ENCODE measurements at places on chromosomes 1 and 21.

- DNase-seq = no peak
Observed at GRCh38 chr1:39301606-39302005, 97.1 kb downstream of the MACF1 start.

DNA sequence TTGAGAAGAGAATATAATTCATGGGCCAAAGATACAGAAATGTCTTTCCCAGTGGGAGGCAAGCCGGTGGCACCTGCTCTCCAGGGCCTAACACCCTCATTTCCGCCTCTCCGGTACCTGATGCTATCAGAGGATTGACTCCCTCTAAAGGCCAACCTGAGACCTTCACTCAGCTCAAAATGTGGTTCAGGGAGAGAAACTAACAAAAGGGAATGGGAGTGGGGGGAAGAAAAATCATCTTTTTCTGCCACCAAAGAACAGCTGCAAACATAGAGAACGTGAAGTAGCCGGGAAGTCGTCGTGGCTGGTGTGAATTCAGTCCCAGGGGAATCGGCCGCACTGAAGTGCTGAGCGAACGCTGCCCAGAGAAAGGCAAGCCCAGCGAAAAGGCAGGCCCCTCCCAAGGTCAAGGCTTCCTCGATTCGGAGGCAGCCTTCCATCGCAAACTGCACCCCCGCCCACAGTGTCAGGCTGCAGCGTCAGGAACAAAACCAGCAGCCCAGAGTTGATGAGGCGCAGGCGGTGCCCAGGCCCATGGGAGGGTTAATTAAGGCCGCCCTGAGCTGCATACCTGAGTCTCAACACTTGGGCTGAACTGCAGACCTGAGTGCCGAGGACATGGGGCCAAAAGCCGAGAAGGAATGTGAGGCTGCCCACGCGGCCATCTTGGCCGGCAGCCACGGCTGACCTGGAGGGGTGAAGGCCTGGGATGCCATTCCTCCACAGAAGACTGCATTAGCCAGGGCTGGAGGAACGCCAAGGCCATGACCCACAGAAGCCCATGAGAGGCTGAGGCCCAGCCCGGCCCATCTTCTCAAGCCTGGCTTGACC lies 160.2 kb downstream of the PSMG1 start:
- DNase-seq = no peak

- no peak for DNase-seq
Observed at GRCh38 chr1:35029761-35030160, 2.0 kb downstream of the ZMYM6 start.

GRCh38 chr1:186082235-186082937 lies 292.7 kb downstream of the TPR start:
- peak; percentile 93 for DNase-seq

DNA sequence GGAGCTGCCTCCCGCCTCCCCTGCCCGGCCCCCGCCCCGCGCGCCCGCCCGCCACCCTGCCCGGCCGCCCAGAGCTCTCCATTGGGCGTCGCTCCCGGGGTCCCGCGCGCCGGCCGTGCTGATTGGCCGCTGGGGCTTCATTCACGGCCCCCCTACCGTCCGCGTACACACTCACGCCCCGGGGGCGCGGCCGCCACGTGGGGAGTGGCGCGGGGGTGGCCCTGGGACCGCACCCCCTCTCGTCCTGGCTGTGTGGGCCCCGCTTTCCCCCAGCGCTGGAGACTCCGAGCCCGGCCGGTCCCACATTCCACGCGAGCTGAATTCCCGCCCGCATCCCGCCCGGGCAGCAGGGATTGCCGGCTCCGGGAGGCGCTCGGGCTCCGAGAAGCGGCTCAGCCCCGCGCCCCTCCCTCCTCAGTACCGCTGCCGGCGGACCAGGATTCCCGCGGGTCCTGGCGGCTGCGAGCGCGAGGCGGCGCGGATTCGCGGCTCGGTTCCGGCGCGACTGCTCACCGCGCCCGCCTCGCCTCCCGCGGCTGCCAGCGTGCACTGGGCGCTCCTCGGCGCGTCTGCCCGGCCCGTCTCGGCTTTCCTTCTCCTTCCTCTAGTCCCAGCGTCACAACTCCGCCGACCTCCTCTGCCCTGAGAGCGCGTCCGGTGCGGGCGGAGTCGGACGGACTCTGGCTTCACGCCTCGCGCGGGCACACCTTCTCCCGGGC lies 450 bp upstream of the POU3F1 start:
- peak; percentile 93 for DNase-seq

DNA sequence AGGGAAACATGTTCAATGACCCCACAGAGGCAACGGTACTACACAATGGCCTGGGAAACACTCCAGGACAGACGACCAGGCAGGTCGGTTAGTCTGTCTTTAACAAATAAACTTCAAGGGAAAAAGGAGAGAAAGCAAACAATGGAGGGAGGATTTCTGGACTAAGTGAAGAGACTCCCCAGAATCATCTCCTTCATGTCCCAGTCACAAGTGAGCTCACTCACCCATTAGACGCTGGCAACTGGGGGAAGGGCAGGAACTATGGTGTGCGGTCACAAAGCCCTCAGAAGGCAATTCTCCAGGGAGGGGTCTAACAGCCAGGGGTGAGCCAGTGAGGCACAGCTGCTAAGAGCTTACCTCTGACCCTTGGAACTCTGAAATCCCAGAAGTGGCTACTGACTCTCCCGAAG lies 55.7 kb upstream of the NADK start:
- DNase-seq = no peak

GRCh38 chr1:175628548-175629317 lies 114.7 kb downstream of the TNR start:
- no peak for DNase-seq

- no peak for DNase-seq
Observed at GRCh38 chr1:10181154-10181553, 29.2 kb upstream of the KIF1B start.

DNA sequence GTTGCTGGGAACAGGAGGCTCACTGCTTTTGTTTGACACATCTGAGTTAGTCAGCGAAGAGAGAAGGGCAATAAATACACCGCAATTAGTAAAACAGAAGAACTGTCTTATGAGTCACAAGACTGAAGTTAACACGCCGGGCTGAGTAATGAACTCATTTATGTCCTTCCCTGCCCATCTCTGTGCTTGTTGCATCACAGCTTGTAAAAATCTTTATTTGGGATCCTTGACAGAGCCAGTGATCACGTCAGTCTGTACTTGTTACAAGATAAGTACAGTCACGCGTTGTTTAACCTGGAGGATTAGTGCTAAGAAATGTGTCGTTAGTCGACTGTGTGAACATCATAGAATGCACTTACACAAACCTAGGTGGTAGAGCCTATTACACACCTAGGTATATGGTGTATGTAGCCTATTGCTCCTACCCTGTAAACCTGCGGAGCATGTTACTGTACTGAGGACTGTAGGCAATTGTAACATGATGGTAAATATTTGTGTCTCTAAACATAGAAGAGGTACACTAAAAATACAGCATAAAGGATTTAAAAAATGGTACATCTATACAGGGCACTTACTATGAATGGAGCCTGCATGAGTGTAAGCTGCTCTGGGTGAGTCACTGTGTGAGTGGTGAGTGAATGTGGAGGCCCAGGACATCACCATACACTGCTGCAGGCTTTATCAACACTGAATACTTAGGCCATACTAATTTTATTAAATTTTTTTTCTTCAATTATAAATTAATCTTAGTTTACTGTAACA lies 272.2 kb downstream of the TNR start:
- no peak for DNase-seq

DNA sequence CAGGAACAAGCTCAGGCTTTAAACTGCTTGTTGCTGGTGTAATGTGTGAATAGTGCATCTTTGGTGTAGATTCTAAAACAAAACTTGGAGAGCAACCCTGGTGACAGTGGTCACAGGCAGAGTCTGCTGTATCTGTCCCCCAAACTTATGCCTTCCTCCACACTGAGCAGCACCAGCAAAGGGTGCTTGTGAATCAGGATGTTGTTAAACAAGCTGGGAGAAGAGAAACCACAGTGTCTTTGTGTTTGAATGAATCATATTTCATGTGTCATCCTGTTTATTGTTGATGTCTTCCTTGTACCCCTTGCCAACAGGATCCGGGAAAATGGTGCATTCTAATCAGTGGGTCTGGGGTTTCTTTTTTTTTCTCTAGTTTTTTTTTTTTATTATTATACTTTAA lies 91.9 kb upstream of the COG2 start:
- peak; percentile 57 for DNase-seq

GRCh38 chr1:242030071-242030470 lies 31.2 kb upstream of the MAP1LC3C start:
- no peak for DNase-seq

- no peak for DNase-seq
Observed at GRCh38 chr21:16426936-16427335, 697.2 kb downstream of the USP25 start.

GRCh38 chr1:81703391-81703755 lies 97.4 kb upstream of the ADGRL2 start:
- DNase-seq = no peak

Data from esophagus muscularis mucosa (tissue), 4 donors.